SK-MEL-5 (cell line): ENCODE measurements at places on chromosomes 3 and 15. TPM values are rescaled to one million over a fixed set of nuclear protein-coding genes. Genes with fewer than 3 reads are reported as not detected.

DNA sequence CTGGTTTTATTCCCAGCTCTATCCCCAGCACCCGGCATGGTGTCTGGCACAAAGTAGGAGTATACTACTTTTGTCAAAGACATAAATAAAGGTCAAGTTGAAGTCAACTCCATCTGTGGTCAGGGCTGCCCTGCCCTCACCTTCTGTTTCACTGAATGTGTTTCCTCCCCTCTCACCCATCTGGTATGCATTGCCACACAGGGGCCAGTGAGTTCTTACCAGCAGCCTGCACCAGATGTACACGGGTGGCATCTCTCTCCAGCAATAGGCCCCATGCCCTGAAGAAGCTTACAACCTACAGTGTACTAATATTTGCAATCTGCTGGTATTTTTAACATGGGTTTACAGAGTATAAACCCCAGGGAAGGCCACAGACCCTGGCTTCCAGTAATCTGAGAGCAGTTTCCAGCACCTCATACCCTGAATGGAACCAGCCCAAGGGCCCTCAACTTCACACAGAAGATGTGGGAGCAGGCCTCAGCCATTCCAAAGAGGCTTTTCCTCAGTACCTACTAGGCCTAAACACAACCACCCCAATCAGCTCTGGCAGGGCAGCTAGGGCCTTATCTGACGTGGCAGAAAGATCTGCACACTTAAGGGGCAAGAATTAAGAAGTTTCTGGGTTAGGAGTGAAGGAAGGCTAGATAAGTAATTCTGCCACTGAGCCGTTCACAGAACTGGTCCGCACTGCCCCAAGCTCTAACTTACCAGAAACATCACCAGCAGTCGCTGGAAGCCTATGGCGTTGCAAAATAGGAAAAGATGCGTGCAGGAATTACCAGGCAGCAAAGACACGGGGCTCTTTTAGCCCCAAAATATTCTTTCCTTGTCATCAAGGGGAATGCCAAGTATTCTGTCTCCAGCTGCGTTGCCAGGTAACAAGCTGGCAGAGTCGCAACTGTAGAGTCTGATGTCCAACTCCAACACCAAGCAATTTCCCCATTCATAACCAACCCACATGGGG lies 2.1 kb downstream of the IDH2 start:
- DNase-seq: no peak

The STAC gene
- total RNA-seq: 2.2 TPM in 1 of 2 replicates, not detected in the other

GRCh38 chr3:108569336-108569735 lies 19.9 kb downstream of the CIP2A start:
- no peak for DNase-seq

The EBLN2 gene
- total RNA-seq: 2.1 and 3.2 TPM in 2 replicates

GRCh38 chr3:130601442-130601971 lies 84.5 kb downstream of the COL6A6 start:
- no peak for DNase-seq

GRCh38 chr3:139227827-139228226 lies 116.0 kb upstream of the MRPS22 start:
- DNase-seq: no peak

- no peak for DNase-seq
These were observed 127.7 kb upstream of the IQSEC1 start for GRCh38 chr3:13200946-13201345.

The XCR1 gene
- total RNA-seq: not detected in 2 replicates

GRCh38 chr15:50767332-50767861 lies 1.9 kb upstream of the SPPL2A start:
- DNase-seq: no peak

- DNase-seq: no peak
These were observed 90.4 kb downstream of the NAALADL2 start for GRCh38 chr3:174949523-174949922.

GRCh38 chr3:56682462-56683121 lies 473 bp downstream of the TASOR start:
- DNase-seq: peak; percentile 82

The IDH2 gene
- 31.3 and 33.3 TPM in 2 replicates for total RNA-seq

The WWTR1 gene
- total RNA-seq: 87.6 and 95.5 TPM in 2 replicates

GRCh38 chr3:37861620-37862041 lies at the start of gene CTDSPL:
TSS of gene CTDSPL (plus strand) at chr3:37861880. CDS start at chr3:37862200, 320 bp downstream.
- peak; percentile 9 for DNase-seq

DNA sequence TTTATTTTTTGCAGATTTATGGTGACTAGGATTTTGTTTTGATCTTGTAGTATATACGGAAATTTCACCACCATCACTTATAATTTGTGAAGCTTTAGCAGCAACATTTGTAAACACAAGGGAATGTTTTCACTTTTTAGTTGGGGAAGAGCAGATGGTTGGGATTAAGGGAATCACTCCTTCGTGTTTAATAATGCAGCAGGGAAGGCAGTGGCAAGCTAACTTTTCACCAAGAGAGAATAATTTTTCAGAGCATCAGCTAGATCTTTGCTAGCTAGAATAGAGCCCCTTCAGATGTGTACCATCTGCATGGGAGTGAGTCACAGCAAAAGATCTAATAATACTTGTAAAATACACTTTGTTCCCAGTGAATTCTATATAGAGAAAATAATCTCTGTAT lies 632.7 kb downstream of the CADM2 start:
- no peak for DNase-seq

The NR2E3 gene
- total RNA-seq: not detected in 2 replicates

The GNAT1 gene
- total RNA-seq: not detected in 2 replicates

The TPRG1 gene
- total RNA-seq: 0.45 TPM in 1 of 2 replicates, not detected in the other

GRCh38 chr15:29765234-29765841 lies 56.9 kb downstream of the TJP1 start:
- peak; percentile 44 for DNase-seq

DNA sequence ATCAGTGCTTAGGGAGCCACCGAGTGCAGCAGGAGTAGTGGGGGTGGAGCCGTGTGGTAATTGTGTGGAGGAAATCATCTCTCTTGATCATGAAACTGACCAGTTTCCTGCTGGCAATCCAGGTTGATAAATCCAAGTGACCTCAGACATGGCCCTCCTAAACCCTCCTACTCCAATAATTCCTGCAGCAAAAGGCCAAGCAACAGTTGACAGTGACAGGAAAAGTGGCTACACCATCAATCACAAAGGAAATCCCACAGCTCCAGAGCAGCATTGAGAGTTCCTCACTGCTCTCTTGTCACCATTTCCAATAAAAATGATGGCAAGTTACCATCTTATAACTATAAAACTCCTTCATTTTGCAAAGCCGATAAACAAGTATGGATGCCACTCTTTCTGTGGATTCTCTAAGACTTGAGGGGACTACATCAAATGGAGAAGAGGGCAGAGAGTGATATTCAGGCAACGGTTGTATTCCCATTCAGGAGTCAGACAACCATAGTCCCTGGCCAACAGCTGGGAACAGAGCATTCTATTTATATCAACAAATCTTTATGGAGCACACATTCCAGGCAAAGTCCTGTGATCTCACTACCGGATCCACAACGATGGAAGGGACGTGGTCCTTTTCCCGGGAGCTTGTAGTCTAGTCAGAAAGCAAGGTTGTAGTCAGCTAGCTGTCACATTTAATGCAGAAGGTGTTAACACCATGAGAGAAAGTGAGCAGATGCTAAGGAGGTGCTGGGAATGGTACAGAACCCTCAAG lies 312.5 kb upstream of the CTNNB1 start:
- no peak for DNase-seq

- peak; percentile 44 for DNase-seq
These were observed 56.2 kb downstream of the EIF3J start for GRCh38 chr15:44593042-44593736.

- no peak for DNase-seq
These were observed 14.5 kb downstream of the RTP3 start for GRCh38 chr3:46512191-46512749.

- DNase-seq: no peak
These were observed 44.8 kb upstream of the UBE2E1 start for GRCh38 chr3:23760871-23761373.

DNA sequence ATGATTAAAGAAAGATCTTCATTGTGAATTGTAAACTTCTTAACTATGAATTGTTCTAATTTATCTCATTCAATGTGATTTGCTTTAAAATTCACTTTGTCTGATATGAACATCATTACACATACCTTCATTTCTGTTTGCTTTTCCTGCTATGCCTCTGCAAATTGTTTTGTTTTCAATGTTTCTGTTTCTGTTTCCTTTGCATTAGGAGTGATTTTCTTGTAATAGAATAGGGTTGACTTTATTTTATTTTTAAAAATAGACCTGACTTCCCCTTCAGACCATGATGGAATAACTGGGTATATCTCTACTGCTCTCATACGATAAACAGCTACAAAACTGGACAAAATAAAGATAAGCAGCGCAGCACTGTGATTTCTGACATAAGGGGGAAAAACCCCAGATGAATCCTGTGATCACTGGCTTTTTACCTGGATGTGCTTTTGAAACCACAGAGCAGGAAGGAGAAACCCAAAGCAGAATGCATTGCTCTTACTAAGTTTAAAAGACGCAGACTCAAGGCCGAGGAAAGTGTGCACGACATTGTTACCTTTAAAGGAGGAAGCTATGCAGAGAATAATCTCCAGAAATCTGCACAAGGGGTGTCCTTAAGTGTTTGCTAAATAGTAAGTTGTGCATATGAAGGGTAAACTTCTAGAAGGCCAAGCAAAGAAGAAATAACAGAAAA lies 420.2 kb downstream of the TBC1D5 start:
- DNase-seq: no peak

- no peak for DNase-seq
These were observed 668.7 kb downstream of the OTOL1 start for GRCh38 chr3:162165346-162165745.

DNA sequence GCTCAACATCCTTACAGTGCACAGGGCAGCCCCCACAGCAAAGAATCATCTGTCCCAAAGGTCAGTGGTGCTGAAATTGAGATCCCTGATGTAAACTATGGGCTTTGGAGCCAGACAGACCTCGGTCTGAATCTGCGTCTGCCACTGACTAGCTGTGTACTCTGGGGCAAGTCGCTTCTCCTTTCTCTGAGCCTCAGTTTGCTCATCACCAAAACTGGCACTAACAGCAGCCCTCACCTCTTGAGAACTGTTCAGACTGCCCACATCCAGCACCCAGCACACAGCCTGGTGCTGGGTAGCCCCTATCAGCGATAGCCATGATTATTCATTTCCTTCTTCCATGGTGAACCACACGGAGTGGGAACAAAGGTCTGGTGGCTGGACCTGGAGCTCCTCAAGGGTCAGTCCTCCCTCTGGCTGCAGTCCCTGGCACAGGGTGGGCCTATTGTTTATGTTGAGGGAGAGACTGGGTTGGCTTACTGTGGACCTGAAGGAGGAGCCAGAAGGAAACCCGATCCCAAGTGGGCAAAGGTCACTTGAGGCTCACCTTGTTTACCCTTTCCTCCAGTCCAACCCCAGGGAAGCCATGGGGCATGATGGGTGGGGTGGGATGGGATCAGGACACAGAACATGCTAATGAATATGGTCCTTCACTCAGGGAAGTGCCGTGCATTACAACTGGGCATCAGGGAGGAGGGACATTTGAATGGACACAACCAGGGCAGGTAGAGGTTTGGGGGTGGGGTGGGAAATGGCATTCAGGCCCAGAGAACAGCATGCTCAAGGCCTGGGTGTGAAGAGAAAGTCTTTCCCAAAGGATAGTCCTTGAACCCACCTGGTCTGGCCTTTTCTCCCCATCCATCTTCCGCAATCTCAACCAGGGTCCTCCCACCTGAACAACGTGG lies 1.6 kb upstream of the PRKCD start:
- no peak for DNase-seq

- no peak for DNase-seq
These were observed 78.3 kb downstream of the LRRK1 start for GRCh38 chr15:100997442-100997841.

The RTP3 gene
- not detected in 2 replicates for total RNA-seq

- no peak for DNase-seq
These were observed 44.3 kb downstream of the GLB1 start for GRCh38 chr3:33052671-33053070.

The DPH6 gene
- total RNA-seq: 34.8 and 48.1 TPM in 2 replicates

- DNase-seq: no peak
These were observed 2.5 kb upstream of the SLC38A3 start for GRCh38 chr3:50202353-50203112.

DNA sequence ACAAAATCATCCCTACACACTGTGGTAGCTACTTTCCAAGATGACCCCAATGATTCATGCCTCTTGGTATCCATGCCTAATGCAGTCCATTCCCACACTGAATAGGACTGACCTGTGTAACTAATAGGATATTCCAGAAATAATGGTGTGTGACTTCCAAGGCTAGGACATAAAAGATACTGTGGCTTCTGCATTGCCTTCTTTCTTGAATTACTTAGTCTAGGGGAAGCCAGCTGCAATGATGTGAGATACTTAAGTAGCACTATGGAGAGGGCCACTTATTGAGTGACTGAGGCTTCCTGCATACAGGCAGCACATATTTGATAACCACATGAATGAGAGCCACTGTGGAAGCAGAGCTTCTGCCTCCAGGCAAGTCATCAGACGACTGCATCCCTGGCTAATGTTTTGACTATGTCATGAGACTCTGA lies 50.1 kb downstream of the NR1I2 start:
- peak; percentile 95 for DNase-seq

DNA sequence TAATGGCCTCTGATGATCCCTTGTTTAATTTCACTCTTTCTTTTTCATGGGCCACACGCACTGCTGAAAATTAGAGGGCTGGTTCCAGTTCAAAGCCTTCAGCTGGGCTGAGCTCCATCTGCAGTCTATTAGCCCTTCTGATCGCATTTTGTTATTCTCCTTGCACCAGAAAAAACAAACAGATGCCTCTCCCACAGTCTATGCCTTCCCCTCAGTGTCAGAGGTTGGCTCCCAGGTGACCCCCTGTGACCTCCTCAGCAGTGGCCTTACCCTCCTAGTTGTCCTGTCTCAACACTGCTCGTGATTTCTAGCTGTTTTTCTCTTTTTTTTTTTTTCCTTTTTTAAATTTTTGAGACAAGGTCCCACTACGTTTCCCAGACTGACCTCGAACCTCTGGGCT lies 77.1 kb upstream of the PRTG start:
- DNase-seq: no peak

The CCR8 gene
- not detected in 2 replicates for total RNA-seq

GRCh38 chr15:86178845-86179244 lies 99.2 kb downstream of the AGBL1 start:
- peak; percentile 52 for DNase-seq

DNA sequence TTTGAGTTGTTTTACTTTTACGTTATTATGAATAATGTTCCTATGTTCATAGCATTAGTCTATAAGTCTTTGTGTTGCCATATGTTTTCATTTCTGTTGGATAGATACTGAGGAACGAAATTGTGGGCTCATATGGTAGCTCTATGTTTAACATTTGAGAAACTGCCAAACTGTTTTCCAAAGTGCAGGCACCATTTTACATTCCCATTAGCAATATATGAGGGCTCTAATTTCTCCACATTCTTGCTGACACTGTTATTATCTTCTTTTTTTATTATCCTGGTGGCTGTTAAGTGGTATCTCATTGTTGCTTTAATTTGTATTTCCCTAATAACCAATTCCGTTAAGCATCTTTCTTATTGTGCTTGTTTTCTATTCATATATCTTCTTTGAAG lies 1.8 kb upstream of the PIK3R4 start:
- peak; percentile 12 for DNase-seq

- DNase-seq: no peak
These were observed 50.9 kb upstream of the OSTN start for GRCh38 chr3:191148131-191148530.

GRCh38 chr3:24086206-24086605 lies 141.1 kb downstream of the NR1D2 start:
- no peak for DNase-seq

The CFAP44 gene
- total RNA-seq: 2.9 and 3.7 TPM in 2 replicates

GRCh38 chr15:56866803-56867202 lies 51.6 kb upstream of the TCF12 start:
- no peak for DNase-seq

The GPR62 gene
- not detected in 2 replicates for total RNA-seq

The GCSAM gene
- not detected in 2 replicates for total RNA-seq
